Osteocyte (in vitro differentiated cells): ENCODE measurements at places on chromosomes 2 and 18. TPM values are rescaled to one million over a fixed set of nuclear protein-coding genes. Genes with fewer than 3 reads are reported as not detected.
A peak's percentile ranks its signal among the peaks of the same experiment; 100 is the strongest.

DNA sequence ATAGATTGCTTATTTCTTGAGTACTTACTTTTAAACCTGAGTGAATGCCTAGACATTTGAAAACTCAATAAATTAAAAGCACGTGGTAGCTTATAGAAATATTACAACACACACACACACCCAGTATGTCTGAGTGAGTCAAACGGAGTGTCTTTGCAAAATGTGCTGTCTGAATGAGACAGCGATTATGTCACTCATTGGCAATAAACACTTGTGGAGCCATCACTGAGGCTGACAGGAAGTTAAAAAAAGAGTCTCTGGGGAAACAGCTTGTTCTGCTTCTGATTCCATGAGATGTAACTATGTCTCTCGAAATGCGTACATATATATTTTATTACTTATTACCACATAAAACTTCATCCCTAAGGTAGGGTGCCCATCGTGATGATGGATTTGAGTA, 22.3 kb upstream of the VPS4B start:
- no peaks in the 10 kb centered on the region for H3K27me3 ChIP-seq
- no peak for DNase-seq
- no peak overlapping the region for H3K4me3 ChIP-seq
- H3K4me1 ChIP-seq = peaks cover 17% of the 10 kb centered on the region
- H3K27ac ChIP-seq = no peak overlapping the region
- H3K36me3 ChIP-seq = no peaks in the 10 kb centered on the region

The REG3G gene
- not detected in 2 replicates for total RNA-seq

GRCh38 chr2:71895320-71896161, 252.1 kb downstream of the CYP26B1 start:
- DNase-seq = peak; percentile 75
- no peak overlapping the region for H3K4me3 ChIP-seq
- H3K4me1 ChIP-seq = no peaks in the 10 kb centered on the region
- H3K27ac ChIP-seq = no peak overlapping the region

- H3K4me3 ChIP-seq = no peak overlapping the region
- H3K27ac ChIP-seq = no peak overlapping the region
- no peaks in the 10 kb centered on the region for H3K36me3 ChIP-seq
Measured at GRCh38 chr18:78069784-78070664, 820.4 kb downstream of the GALR1 start.

DNA sequence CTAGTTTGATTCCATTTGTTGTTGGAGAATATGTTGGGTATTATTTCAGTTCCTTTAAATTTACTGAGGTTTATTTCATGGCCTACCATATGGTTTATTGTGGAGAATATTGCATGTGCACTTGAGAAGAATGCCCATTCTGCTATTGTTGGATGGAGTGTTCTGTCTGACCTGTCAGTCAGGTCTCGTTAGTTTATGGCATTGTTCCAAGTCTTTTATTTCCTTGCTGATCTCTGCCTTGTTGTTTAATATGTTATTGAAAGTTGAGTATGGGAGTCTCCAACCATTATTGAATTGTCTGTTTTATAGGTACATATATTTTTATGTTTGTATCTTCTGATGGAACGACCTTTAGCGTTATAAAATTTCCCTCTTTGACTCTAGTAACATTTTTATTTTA, 86.3 kb downstream of the PTPN4 start:
- DNase-seq = no peak
- no peak overlapping the region for H3K27ac ChIP-seq
- peaks cover 13% of the 10 kb centered on the region for H3K4me1 ChIP-seq
- no peaks in the 10 kb centered on the region for H3K27me3 ChIP-seq
- H3K36me3 ChIP-seq = peaks cover 5% of the 10 kb centered on the region
- no peak overlapping the region for H3K4me3 ChIP-seq

- no peak overlapping the region for H3K27ac ChIP-seq
- H3K4me3 ChIP-seq = no peak overlapping the region
- no peaks in the 10 kb centered on the region for H3K27me3 ChIP-seq
- H3K4me1 ChIP-seq = no peaks in the 10 kb centered on the region
- H3K36me3 ChIP-seq = peaks cover 9% of the 10 kb centered on the region
- DNase-seq = peak; percentile 64
Measured at GRCh38 chr2:240503848-240504247, 53.9 kb downstream of the ANKMY1 start.

The SPRED2 gene
- 44.4 and 46.3 TPM in 2 replicates for total RNA-seq
